ENCODE measurements at places on chromosomes 3 and 15.
A peak's percentile ranks its signal among the peaks of the same experiment; 100 is the strongest.

- DNase-seq = no peak
Observed at GRCh38 chr3:190180268-190180667, 59.6 kb upstream of the P3H2 start.

GRCh38 chr3:128468285-128468790, 1.6 kb upstream of the DNAJB8 start:
- no peak for DNase-seq

DNA sequence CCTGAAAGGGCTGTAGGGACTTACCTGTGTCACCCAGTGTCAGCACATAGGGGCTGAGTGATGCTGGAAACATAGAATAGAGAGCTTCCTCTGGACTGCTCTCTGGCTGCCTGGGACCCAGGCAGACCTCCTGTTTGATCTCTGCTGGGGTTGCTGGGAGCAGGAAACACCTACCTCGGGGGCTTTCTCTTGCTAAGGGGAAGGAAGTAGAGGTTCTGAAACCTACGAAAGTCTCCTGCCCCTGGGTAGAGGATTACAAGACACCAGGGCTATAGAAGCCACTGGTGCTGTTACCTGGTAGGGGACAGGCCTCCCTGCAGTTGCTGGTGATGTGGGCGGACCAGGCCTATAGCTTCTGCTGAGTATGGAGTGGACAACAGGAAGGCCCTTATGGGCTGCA, 81.7 kb downstream of the DHX30 start:
- no peak for DNase-seq

DNA sequence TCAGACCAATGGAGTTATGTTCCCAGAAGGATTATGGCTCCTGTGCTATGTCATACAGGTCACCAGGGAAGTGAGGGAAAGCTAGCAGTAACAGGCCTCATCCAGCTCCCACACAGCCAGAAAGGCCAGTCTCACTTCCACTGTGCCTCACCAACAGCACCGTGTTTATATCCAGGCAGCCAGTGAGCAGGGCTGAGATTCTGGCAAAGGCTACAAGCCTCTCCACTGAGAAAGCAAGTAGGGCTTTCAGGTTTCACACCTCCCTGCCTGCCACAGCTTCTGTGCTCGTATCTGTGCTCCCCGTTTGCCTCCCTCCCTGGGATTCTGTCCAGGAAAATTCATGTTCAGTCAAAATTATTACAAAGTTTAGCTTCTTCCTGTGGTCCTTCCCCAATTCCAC, 14.9 kb upstream of the CFAP20DC start:
- no peak for DNase-seq

DNA sequence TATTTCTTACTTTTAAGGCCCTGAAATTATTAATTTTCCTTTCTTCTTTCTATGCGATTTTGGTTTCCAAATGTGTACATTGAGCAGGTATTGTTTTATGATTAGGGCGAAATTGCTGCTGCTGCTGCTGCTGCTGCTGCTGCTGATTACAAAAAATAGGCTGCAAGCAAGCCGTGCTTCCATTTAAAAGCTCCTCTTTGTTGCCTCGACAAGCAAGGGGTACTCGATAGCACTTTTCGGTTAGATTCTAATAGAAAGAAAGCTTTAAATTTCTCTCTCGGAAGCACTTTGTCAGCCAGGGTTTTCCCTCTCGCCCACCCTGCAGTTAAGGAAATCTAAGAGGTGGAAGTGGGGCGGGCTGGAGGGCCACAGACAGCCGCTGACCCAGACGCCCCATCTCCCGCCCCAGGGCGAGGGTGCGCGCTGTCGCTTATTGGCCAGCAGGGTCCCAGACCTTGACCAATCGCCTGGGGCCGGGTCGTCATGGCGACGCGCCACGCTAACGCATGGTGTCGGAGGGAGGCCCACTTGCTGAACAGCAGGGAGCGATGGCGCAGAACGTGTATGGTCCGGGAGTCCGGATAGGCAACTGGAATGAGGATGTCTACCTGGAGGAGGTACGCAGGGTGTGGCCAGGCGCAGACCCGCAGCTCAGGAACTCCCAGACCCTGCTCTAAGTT, at the start of gene CFAP161:
Gene CFAP161 (plus strand): TSS at position 489 of the 680 bp plus-strand sequence. CDS start 60 bp downstream, at position 549.
- DNase-seq = peak; percentile 3

DNA sequence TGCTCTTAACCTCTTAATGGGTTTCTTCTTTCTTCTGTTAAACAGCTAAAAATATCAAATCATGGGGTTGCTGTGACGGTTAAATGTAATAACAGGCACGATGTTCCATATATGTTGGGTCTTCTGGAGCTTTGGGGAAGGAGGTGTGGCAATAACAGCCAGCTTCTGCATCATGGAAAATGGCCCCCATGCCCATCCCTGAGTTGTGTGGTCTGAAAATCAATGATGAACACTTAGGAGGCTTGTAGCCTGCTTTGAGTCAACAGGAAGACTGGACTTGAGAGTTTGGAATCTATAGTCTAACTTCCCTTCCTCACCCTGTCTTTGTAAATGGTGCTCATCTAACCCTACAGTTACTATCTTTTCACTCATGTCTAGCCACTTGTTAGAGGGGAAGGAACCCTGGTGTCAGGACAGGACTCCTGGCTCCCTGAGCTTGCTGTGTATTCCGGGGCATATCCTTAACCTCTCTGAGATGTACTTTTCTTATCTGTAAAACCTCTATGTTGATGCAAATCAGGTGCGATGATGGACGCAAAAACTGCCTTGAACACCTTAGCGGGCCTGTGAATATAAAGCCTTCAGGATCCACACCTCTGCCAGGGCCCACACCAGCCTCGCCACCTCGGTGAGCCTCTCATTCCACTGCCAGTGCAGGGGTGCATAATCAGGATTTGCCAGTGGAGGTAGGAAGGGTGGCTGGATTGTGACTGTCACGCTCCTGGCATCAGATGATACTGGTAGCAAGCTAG, 27.5 kb downstream of the SMAD3 start:
- no peak for DNase-seq

DNA sequence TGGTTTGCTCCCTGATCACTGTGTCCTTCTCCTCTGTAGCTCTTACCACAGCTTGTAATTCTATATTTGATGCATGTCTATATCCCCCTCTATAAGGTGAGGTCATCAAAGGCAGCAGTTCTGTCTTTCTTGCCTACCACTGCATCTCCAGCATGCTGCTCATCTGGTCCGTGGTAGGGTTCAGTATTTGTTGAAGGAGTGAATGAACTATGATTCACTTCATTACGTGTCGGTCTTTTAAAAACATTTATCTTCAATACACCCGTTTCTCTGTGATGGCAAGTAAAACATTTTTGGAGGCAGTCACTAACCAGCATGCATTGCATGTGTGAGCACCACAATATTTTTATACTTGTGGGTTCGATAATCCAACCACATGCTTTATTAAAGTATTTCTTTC, 27.6 kb downstream of the CHST14 start:
- DNase-seq = no peak

DNA sequence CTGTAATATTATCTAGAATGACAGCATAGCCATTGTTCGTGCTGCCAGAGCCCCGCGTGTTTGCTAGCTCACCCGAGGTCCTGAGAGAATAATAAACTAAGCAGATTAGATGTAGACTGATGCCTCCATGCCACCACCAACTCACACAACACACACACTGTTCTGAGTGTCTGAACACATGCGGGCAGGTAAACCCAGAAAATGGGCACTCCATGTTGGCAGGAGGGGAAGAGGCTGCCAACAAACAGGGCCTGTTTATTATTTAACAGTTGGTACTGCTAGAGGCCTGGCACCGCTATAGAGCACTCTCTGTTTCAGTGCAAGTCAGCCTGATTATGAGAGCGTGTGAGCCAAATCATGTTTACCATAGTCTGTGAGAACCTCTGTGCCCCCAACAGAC, 299.0 kb downstream of the ZBTB20 start:
- DNase-seq = no peak

DNA sequence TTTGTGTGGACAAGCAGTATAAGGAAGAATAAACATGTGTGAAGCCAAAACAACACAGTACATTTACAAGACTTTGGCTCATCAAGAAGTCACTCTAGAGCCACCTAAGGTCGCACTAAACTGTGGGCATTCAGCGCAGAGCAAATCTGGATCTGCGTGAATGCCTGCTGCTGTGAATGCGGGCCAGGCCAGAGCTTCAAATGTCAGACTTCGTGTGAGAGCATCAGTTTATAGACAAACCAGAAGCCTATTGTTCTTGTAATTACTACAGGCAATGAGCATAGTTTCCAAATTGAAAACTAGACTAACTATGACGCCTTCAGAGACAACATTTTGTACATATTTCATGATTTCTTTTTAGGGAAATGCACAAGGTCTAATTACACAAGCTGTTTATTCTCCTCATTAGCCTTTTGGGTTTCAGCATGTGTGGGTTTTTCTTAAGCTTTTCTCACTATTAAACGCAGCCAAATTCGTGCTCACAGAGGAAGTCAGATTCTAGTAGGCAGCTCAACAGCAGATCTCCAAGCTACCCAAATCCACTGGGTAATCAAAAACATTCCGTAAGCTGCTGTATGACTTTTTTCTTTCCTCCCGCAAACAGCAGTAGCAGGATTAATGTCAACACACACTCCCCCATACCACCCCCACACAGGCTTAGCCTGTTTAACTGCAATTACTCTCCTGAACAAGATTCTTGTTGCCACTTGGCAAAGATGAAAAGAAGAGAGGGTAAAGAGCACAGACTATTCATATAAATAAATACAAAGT, 84.5 kb upstream of the SETMAR start:
- no peak for DNase-seq

DNA sequence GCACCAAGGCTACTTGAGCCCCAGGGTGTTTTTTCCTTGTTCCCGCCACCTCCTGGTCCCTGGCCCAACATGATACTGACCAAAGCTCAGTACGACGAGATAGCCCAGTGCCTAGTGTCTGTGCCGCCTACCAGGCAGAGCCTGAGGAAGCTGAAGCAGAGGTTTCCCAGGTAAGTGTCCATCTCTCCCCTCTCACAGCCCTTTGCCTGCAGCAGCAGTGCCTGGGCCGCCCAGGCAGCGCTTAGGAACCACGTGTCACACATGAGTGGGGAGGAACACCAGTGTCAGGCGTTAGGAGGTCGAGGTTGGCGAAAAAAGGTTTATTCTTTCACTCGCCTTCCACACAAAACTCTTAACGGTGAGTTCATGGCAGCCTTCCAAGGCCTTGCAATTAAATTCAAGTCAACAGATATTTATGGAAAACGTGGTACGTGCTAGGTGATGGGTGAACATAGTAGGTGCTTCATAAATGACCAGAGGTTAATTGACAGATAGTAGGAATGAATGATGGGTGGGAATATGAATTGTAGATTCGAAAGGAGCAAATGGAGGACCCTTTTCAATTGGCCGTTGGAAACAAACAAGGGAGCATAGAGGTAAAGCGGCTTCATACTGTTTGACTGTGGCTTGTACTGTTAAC, 486 bp downstream of the CDIN1 start:
- DNase-seq = peak; percentile 1

- no peak for DNase-seq
Observed at GRCh38 chr3:32757618-32758374, 60.0 kb upstream of the TRIM71 start.

GRCh38 chr15:81296673-81297072, 27.3 kb downstream of the STARD5 start:
- peak; percentile 66 for DNase-seq

- DNase-seq = no peak
Observed at GRCh38 chr3:188416041-188416440, 262.1 kb downstream of the LPP start.

DNA sequence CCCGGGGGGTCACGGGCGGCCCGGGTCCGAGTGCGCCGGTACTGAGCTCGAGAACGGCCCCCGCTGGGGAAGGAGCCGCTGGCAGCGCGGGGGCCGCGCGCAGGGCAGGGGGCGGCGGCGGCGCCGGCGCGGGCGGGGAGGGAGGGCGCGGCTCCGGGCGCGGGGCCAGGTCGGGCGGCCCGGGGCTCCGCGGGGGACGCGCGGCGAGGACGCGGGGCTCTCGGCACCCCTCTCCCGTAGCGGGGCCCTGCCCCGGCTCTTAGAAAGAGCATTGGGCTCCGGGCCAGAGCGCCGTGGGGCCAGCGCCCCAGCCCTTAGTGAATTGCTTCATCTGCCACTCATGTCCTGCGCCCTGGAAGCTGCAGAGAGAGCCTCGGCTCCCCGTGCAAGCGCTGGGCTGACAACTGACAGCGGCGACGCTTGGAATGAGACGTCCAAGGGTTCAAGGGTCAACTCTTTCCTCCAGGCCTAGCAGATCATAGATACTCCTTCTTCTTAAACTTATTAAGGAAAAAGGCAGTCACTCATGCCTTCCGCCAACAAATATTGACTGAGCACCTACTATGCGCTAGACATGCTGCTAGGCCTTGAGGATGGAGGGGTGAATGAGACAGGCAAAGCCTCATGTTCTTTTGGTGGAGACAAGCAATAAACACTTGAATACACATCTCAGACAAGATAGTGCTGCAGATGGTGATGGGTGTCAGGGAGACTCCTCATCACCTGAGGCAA, 140.8 kb downstream of the SMAD6 start:
- no peak for DNase-seq

GRCh38 chr15:80929689-80930088, 59.9 kb downstream of the MESD start:
- no peak for DNase-seq

GRCh38 chr3:72797773-72798543, 50.3 kb downstream of the SHQ1 start:
- DNase-seq = no peak

GRCh38 chr3:81339040-81339845, 422.2 kb downstream of the GBE1 start:
- DNase-seq = no peak

GRCh38 chr15:51355096-51355495, 13.6 kb downstream of the GLDN start:
- DNase-seq = no peak

DNA sequence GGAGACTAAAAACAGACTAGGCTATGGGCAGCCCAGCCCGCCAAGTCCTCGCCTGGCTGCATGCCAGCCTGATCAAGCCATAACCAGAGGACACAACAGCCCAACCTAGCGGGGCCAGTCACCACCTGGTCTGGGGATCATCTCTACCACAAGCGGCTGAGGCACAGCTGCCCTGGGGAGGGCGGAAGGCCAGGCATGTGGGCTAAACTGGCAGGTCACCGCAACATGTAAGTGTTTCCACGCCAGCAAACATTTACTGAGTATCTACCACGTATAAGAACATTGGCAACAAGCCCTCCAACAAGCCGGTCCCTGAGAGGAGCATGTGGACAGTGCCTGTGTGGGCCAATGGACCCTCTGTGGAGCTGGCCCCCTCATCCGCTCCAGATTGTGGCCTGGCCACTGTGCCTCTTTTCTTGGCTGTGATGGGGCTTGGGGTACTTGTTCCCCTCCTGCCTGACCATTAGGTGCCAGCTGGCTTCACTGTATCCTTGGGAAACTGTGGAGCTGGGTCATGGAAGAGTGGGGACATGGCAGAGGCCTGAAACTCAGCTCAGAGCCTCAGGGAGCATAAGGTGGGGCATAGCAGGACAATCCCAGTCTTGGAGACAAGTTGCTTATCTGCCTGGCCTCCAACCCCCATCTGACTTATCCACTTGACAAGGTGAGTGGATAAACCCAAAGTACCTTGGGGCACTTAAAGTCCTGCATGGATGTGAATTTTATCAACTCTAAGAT, 9.0 kb downstream of the UBXN7 start:
- DNase-seq = no peak

DNA sequence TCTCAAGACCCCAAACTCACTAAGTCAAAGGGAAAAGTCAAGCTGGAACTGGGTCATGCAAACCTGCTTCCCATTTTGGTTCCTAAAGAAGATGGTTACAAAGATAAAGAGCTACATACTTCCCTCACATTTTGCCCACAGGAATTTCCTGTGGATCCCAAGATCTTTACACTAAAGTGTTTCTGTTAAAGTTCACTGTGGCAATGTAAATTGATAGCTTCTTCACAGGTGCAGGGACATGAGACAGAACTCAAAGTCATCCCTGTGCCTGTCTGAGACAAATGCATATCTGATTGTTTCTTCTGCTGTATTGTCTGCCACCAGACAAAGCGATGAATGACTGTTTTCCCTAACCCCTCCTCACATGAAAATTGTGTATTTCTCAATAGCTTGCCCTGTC, 567.8 kb downstream of the ZIC1 start:
- DNase-seq = no peak
